SJCRH30 (cell line): ENCODE measurements at places on chromosomes 5 and 9. TPM values are rescaled to one million over a fixed set of nuclear protein-coding genes. Genes with fewer than 3 reads are reported as not detected.

- H3K36me3 ChIP-seq: peaks cover 21% of the 10 kb centered on the region; the same call in 1 of the 2 replicates
- no peaks in the 10 kb centered on the region for H3K4me1 ChIP-seq
- H3K27me3 ChIP-seq: no peaks in the 10 kb centered on the region
- DNase-seq: no peak
- no peak overlapping the region for H3K4me3 ChIP-seq
Observed at GRCh38 chr9:4700091-4700490, 20.7 kb downstream of the CDC37L1 start.

DNA sequence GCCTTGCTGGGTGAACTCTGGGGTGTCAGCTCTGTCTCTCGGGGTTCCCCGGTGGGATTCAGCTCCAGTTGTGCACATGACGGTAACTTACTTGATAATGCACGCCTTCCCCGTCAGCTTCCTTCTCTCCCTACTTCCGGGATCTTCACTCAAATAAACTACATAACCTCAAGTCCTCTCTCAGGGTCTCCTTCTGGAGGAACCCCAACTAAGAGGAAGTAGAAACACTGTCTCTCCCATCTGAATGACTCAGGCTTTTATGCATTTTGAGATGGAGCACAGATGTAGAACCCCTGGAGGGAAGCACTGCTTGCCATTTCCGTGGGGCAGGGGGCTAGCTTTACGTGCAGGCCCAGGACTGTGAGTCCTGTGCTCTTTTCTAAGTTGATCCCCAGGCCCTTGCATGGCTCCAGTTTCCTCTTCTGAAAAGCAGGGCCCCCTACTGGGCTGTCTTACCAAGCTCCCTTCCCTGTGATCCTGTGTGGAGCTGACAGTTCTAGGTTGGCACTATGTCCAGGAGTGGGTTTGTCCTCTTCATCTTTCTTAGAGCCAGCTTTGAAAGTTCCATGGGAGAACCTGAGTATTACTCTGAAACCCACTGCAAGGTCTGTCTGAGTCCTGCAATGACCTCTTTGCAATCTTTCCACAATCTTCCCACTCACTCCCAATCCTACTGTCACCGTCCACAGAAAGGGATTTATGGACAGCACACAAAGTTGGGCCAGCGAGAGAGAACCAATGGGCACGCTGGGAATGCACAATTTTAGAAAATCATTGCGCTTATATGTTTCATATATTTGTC lies 17.7 kb downstream of the S1PR3 start:
- H3K4me3 ChIP-seq: no peak overlapping the region
- peaks cover 4% of the 10 kb centered on the region; the same call in 1 of the 2 replicates for H3K27me3 ChIP-seq
- H3K27ac ChIP-seq: no peak overlapping the region
- H3K36me3 ChIP-seq: no peaks in the 10 kb centered on the region

- no peak overlapping the region for H3K4me3 ChIP-seq
- DNase-seq: no peak
- H3K27ac ChIP-seq: no peak overlapping the region
- no peaks in the 10 kb centered on the region for H3K36me3 ChIP-seq
- H3K4me1 ChIP-seq: peaks cover 6% of the 10 kb centered on the region
Observed at GRCh38 chr5:31153521-31153920, 40.0 kb upstream of the CDH6 start.

- H3K4me3 ChIP-seq: no peak overlapping the region
- no peaks in the 10 kb centered on the region for H3K36me3 ChIP-seq
- no peak overlapping the region; the same call in 1 of the 2 replicates for H3K27ac ChIP-seq
- no peak for DNase-seq
- H3K27me3 ChIP-seq: no peaks in the 10 kb centered on the region
- H3K4me1 ChIP-seq: no peaks in the 10 kb centered on the region; the same call in 1 of the 2 replicates
Observed at GRCh38 chr5:83368835-83369234, 102.7 kb upstream of the VCAN start.

PCDHB3 gene
- total RNA-seq: 1.3 and 1.6 TPM in 2 replicates

DNA sequence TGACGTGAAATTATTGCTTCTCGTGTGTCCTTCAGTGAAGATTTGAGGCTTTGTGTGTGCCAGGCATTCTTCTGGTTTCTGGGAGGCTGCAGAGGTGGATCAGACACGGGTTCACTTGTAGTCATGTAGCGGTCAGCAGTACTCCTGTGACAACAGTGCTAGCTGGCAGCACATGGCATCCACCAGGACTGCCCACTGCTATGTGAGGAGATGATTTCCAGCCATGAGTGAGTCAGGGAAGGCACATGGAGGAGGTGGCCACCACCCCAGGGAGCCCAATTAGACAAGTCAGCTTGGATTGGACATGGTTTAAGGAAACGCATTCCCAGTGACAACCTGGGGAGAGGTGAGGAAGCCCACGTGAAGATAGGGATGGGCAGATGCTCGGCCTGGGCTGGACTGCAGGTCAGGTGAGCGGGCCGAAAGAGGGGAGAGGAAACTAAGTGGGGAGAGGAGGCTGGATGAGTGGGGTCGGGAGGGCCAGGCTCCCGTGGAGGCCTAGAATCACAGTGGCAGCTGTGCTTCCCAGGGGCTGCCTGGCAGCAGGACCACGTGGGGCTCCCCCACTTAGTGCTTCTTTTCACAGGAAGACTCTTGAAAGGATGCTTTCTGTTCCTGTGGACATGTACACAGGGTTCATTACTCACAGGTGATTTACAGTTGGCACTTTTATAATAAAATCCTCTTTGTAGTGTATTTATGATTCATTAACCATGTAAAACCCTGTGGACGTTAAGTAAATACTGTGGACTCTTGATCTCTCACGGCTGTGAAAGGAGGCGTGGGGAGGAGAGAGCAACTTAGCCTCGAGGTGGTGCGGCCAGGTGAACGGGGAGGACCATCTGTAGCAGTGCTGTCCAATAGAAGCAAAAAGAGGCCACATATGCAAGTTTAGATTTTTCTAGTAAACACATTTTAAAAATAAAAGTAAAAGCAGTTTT lies 80.0 kb upstream of the OTULINL start:
- no peak overlapping the region for H3K4me3 ChIP-seq
- H3K27ac ChIP-seq: no peak overlapping the region
- no peaks in the 10 kb centered on the region for H3K27me3 ChIP-seq
- H3K4me1 ChIP-seq: no peaks in the 10 kb centered on the region

GRCh38 chr9:134227451-134228411 lies 63.4 kb upstream of the RNU6ATAC start:
- no peaks in the 10 kb centered on the region for H3K4me1 ChIP-seq
- DNase-seq: no peak
- no peak overlapping the region for H3K4me3 ChIP-seq
- peaks cover 92% of the 10 kb centered on the region for H3K27me3 ChIP-seq
- no peaks in the 10 kb centered on the region for H3K36me3 ChIP-seq

GRCh38 chr9:95831810-95832209 lies 43.7 kb upstream of the ERCC6L2 start:
- H3K4me1 ChIP-seq: no peaks in the 10 kb centered on the region
- H3K27me3 ChIP-seq: no peaks in the 10 kb centered on the region
- no peak overlapping the region for H3K27ac ChIP-seq
- H3K4me3 ChIP-seq: no peak overlapping the region
- H3K36me3 ChIP-seq: no peaks in the 10 kb centered on the region

DNA sequence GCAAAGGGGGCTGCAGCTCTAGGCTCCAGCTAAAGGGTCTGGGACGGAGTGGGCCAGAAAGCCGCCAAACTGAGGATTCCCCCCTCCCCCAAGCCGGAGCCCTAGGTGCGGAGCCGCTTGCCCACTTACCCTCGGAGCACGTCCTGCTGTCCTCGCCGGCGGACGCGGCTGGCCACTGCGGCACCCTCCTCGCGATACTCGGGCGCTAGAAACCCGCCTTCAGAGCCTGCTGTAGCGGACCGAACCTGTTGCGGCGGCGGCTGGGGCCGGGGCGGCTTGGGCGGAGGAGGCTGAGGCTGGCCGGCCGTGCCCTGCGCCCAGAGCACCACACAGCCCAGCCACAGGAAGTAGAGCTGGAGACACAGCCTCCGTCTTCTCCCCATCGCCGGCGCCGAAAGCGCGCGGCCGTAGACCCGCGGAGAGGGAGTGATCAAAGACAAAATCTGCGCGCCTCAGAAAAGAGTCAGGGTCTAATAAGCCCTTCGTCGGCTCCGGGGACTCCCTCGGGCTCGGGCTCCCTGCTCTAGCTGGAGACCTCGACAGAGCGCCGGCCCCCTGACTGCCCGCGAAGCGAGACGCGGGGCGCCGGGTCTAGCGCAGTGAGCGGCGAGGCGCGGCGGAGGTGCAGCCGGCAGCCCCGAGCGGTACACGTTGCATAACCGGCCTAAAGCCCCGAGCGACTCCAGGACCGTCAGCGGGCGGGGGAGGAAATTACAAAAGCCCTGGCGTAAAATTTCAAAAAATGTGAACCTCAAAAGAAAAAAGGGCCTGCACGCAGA lies 635 bp downstream of the FBN2 start:
- H3K36me3 ChIP-seq: peaks cover 3% of the 10 kb centered on the region; the same call in 1 of the 2 replicates
- peak overlapping the region; percentile 36; the same call in 1 of the 2 replicates for H3K27ac ChIP-seq
- H3K4me3 ChIP-seq: peak overlapping the region; percentile 71

GRCh38 chr5:157072508-157072907 lies 13.6 kb upstream of the HAVCR1 start:
- H3K27ac ChIP-seq: no peak overlapping the region
- no peak for DNase-seq
- H3K27me3 ChIP-seq: no peaks in the 10 kb centered on the region
- H3K4me1 ChIP-seq: no peaks in the 10 kb centered on the region

DNA sequence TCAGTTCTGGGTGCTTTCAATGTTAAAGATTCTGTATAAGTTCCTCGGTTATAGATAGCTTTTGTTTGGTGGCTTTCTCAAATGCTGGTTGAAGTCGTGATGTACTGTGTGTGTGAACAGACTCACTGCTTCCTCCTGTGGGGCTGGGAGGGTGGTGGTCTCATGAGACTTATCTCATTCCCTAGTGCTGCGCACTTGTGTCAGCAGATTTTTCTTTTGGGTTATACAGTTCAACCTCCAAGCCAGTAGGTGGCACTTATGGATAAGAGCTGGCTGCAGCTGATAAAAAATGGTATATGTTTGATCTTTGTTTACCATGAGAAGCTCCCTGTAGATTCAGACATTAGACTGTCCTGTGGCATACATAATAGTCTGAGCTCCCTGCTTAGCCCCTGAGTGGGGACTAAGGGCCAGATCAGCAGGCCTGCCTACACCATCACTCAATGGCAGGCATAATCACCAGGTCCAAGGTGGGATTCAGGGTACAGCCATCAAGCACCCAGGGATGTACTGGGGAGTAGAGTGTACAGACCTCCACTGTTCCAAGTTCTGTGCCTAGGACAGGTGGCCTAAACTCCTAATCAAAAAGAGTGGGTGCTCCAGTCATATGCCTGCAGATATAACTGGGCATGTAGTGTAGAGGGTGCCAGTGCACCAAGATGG lies 174.2 kb downstream of the OXCT1 start:
- H3K27ac ChIP-seq: no peak overlapping the region
- H3K27me3 ChIP-seq: no peaks in the 10 kb centered on the region
- H3K36me3 ChIP-seq: no peaks in the 10 kb centered on the region

DNA sequence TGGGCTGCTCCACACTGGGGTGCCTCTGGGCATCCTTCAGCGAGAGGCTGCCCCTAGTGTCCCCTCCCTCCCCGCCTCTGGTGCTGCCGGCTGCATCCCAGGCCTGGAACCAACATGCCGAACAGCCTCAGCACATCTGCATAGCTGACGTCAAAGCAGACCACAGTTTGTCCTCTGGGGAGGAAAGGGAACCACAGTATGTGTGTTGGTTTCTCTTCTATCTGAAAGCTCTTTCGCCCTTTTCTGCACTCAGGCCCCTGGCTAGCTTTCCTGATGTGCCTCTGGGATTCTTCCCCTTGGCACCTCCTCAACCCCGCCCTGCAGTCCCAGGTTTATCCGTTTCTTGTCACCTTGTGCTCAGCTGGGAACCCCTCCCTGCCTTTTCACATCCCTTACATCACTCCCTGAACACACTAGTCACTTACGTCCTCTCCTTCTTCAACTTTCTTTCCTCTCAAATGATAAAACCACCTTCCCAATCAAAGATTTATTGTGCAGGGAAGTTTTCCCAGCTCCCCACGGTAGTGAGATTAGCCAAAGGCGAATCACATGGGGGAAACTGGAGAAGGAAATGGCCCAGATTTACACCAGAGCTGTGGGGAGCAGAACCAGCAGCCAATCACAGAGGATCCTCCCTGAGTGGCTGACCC lies 35.5 kb upstream of the B4GALT1 start:
- no peak overlapping the region; the same call in 1 of the 2 replicates for H3K4me3 ChIP-seq
- H3K27ac ChIP-seq: no peak overlapping the region
- no peaks in the 10 kb centered on the region for H3K36me3 ChIP-seq
- no peak for DNase-seq

DNA sequence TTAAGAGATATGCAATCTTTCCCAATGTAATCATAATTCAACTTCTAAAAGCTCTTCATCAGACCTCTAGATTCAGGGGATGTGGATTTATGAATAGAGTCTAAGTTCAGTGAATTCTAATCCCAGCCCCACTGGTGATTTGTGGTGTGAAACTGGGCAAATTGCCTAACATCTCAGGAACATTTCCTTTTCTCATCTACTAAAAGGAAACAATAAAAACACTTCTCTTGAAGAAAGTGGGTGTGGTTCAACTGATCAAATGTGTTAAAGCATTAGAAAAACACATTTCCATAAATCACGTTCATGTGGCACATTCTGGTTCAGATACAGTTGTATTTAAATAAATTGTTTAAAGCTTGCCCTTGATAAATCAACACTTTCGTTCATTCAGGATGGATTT lies 631.7 kb upstream of the CDH6 start:
- peaks cover 9% of the 10 kb centered on the region; the same call in 1 of the 2 replicates for H3K27me3 ChIP-seq
- H3K4me3 ChIP-seq: no peak overlapping the region
- H3K36me3 ChIP-seq: no peaks in the 10 kb centered on the region
- no peaks in the 10 kb centered on the region for H3K4me1 ChIP-seq

GCNT4 gene
- total RNA-seq: 0.02 and 0.05 TPM in 2 replicates

- H3K27ac ChIP-seq: no peak overlapping the region
- no peaks in the 10 kb centered on the region for H3K4me1 ChIP-seq
- no peak for DNase-seq
- H3K36me3 ChIP-seq: no peaks in the 10 kb centered on the region
Observed at GRCh38 chr5:5930561-5930960, 447.8 kb downstream of the MED10 start.

DNA sequence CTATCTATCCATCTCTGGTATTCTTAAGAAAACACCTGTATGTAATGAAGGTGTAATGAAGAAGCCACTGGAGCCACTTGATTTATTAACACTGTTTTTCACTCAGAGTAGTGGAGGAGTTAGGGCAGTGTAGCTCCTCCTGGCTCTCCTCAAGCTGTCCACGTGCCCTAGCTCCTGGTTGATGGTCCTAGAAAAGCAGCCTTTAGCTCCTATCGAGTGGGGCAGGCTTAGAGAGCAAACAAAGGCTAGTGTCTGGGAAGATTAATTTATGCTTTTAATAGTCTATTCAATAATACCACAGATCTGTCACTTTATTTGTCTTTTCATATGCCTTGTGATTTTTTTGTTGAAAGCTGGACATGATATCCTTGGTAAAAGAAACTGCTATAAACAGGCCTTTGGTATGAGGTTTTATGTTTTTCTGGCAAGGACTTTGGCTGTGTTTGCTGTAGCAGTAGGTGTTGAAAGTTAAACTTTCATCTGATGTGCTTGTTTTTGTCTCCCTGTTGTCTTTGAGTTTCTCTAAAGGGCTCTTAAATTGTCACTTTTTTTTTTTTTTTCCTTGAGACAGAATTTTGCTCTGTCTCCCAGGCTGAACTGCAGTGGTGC lies 141.1 kb downstream of the GCNT1 start:
- peaks cover 5% of the 10 kb centered on the region for H3K4me1 ChIP-seq
- no peaks in the 10 kb centered on the region for H3K27me3 ChIP-seq
- DNase-seq: no peak
- H3K4me3 ChIP-seq: no peak overlapping the region
